ENCODE measurements at places on chromosomes 5 and 9.

DNA sequence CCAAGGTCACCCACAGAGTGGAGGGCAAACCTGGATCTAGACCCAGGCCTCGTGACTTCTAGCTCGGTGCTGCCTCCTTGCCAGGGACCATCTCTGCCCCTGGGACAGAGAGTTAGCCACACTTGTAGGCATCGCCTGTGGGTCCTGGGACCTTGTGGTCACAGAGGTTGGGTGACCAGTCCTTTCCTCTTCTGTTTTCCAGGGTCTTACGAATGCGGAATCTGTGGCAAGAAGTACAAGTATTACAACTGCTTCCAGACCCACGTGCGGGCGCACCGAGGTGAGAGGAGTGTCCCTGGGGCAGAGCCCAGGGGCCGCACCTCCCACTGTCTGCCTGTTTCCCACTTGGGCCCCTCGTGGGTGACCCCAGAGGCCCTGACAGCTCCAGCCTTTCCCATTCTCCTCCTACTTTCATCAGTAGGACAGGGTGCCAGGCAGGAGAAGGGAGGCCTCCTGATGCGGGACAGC, 76.3 kb downstream of the AMBP start:
- DNase-seq = no peak

DNA sequence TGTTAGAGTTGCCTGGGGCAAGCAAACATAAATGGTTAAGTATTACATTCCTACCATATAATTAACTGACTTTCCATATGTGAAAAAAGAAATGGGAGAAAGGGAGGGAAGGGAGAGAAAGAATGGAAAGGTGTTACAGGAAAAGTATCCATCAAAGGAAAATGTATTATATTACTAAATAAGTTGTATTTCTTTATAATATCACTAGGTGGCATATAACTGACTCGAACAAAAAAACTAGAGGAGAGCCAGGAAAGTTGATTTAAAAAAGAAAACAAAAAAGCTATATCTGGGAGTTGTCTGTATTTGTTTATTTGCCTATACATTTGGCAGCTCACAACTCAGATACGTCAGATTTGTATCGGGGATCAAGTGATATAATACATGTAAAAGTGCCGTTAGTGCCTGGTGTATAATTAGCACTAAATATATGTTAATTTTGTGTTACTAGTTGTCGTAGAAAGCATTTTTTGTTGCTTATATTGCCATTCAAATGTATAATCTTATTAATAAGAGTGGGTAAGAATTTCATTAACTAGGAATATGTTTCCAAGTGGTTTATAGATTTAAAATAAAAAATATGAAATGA, 59.6 kb upstream of the ADAMTS19 start:
- no peak for DNase-seq

DNA sequence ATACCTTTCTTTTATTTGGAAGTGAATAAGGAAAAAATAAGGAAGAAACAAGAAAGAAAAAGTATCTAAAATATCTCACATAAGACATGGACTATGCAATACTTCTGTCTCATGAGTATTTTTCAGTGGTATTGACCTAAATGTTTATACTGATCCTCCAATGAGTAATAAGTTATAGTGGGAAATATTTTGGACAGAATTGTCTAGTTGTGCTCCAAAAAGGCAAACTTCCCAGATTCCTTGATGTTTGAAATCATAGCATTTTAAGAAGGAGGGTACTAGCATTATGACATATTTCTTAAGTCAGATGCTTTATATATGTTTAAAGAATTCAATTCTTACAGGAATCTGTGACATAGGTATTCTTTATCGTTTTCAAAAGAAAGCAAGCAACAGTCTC, 34.5 kb upstream of the BASP1 start:
- no peak for DNase-seq

DNA sequence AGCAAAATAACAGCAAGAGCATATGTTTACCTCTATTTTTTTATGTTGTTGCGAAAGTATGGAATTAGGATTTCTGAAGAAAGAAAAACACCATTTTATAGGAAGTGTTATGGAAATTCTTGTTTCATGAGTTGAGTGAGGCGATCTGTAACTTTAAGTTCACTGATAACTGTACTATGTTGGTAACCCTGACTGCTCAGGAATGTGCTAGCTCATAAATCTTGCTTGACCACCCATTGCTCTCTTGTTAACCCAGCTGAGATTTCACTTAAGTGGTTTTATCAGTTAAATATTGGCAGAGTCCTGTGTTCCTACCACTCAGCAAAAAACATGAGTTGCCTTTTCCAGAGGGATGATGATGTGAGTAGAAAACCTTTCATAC, 91.1 kb upstream of the STARD4 start:
- no peak for DNase-seq

GRCh38 chr9:11833056-11833455, 860.1 kb upstream of the TYRP1 start:
- DNase-seq = no peak

DNA sequence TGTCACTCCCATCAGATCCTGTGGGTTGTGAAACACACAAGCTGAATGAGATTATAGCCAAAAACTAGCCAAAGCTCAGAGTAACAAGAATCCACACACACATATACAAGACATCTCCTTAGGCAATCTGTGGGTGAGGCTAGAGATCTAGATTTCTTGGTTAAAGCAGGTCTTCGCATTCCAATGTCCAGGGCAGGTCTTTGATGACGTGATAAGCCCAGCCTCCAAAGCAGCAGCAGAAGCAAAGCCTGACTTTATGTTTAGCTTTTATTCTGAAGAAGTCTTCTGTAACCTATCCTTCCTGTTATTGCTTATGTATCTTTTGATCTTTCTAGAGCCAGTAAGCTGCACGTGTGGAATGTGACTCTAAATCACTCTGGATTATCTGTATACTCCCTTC, 199.1 kb upstream of the SLC30A5 start:
- no peak for DNase-seq

GRCh38 chr5:178201221-178201926, 3.0 kb upstream of the HNRNPAB start:
- no peak for DNase-seq

DNA sequence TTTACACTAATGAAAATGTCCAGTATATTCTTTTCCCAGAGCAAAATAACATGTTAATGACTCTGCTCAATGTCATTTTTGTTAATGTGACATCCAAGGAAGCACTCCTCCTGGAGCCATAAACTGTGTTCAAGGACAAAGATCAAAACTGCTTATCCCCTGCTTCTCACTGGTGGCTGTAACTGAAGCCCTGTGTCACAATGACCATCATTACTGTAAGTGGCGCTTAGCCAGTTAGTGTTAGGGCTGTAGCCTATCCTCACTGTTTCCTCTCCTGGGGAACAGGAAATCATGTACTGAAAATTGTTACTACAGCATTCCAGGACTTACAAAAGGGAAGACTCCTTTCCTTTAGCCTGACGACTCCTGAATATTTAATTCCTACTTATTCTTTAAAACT, 71.7 kb upstream of the COX7C start:
- DNase-seq = no peak

DNA sequence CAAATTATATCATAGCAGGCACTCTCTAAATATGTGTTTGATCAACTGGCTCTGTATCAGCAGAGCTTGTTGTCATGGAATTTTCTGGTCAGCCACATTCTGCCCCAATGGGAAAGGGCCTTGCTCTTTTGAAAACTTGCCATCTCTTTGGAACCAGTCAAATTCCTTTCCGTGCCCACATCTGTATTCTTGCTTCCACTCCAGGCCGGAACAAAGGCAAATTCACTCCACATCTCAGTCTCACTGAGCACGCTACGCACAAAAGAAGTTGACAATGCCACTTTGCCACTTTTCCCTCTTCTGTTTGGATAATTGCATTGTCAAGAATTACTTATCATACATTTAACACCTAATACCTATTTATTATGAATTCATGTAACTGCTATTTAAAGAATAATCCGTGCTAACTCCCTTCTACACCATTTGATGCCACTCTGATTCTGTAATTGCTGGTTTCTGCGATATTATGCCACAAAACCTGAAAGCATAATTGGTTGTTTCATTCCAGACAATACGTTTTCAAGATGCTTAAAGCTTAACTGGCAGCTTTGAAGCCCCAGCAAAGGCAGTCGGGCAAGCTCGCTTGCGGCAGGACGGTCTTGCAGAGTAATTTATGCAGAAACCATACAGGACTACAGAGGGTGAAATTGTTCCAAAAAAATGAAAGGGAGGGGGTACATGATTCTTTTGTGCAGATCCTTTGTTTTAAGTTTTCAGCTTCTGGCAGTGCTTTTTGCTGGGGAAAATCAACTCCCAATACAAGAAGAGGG, 277.7 kb downstream of the MSX2 start:
- DNase-seq = no peak

DNA sequence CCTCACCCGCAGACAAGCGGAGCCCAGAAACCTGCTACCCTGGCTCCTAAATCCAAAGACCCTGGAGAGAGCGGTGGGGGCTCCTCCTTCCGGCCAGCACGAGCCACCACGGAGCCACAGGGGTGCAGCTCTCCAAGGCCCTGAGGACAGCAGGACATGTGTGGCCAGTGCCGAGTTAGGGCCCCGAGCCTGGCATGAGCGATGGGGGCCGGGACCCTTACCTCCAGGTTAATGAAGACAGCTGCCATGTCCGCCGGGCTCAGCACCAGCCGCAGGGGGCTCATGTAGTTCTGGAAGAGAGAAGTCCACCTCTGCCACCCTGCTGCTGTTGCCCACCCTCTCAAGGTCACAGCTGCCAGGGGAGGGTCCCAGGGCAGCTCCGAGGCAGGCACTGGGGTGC, 68.9 kb upstream of the SARDH start:
- no peak for DNase-seq

DNA sequence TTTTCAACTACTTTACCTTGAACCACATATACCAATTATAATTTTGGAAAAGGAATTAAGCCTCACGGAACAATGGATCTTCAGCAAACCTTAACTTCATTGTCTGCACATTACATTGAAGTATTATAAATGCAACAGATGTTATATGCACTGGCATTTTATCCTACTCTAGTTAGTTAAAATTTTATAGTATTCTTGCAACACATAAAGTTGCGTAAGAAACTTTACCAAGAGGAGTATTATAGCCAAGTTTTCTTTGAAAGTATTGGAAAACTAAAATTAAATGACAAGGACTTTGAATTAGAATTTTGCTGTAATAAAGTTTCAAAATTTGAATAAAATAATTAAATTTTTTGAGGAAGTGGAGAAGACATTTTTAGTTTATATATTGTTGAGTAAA, 63.4 kb upstream of the SREK1 start:
- DNase-seq = no peak

GRCh38 chr9:109254317-109254716, 66.5 kb downstream of the EPB41L4B start:
- no peak for DNase-seq

- DNase-seq = no peak
These were observed 201.7 kb upstream of the MSX2 start for GRCh38 chr5:174522480-174523260.

- no peak for DNase-seq
These were observed 29.4 kb upstream of the SYNPO start for GRCh38 chr5:150611026-150611425.

DNA sequence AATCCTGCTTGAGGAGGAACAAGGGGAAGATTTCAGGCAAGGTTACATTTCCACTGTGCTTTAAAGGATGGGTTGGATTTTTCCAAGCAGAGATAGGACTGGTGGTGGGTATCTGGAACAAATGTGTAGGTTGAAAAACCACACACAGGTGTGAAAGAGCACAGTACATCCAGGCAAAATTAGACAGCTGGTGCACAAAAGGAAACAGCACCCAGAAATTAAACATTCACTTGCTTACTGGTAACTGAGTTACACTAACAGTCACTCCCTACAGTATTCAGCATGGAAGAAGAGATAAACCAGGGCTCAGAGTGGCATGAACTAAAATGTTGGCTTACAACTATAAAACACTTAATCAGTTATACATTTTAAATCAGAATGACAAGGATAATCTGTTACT, 81.5 kb upstream of the RASEF start:
- DNase-seq = no peak

- no peak for DNase-seq
These were observed 322.5 kb upstream of the IRX4 start for GRCh38 chr5:2205185-2205585.

- no peak for DNase-seq
These were observed 3.2 kb downstream of the TDRD7 start for GRCh38 chr9:97415146-97415545.

DNA sequence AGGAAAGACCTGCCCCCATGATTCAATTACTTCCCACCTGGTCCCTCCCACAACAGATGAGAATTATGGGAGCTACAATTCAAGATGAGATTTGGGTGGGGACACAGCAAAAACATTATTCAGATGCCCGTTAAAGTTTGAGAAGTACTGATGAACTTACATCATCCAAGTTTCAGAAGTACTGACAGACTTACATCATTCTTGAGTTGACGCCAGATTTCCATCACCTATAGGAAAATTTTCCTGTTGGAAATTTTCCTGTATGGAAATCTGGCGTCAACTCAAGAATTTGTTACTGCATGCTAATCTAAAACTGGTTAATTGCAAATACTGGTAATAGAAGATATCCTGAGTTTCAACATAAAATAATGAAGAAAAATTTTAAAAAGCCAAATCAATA, 975.9 kb downstream of the MAT2B start:
- no peak for DNase-seq

- peak; percentile 46 for DNase-seq
These were observed 1.4 kb downstream of the GLIS3 start for GRCh38 chr9:4298255-4299004.

- DNase-seq = no peak
These were observed 327.8 kb downstream of the TMEM167A start for GRCh38 chr5:82749461-82749820.

GRCh38 chr9:108515856-108516255, 339.9 kb downstream of the ACTL7B start:
- DNase-seq = no peak
